ENCODE measurements at places on chromosomes 3 and 15.

GRCh38 chr15:72192416-72192815 is 5.2 kb downstream of the GRAMD2A start:
- no peak for DNase-seq

GRCh38 chr15:92429378-92430068 is 35.8 kb downstream of the ST8SIA2 start:
- no peak for DNase-seq

DNA sequence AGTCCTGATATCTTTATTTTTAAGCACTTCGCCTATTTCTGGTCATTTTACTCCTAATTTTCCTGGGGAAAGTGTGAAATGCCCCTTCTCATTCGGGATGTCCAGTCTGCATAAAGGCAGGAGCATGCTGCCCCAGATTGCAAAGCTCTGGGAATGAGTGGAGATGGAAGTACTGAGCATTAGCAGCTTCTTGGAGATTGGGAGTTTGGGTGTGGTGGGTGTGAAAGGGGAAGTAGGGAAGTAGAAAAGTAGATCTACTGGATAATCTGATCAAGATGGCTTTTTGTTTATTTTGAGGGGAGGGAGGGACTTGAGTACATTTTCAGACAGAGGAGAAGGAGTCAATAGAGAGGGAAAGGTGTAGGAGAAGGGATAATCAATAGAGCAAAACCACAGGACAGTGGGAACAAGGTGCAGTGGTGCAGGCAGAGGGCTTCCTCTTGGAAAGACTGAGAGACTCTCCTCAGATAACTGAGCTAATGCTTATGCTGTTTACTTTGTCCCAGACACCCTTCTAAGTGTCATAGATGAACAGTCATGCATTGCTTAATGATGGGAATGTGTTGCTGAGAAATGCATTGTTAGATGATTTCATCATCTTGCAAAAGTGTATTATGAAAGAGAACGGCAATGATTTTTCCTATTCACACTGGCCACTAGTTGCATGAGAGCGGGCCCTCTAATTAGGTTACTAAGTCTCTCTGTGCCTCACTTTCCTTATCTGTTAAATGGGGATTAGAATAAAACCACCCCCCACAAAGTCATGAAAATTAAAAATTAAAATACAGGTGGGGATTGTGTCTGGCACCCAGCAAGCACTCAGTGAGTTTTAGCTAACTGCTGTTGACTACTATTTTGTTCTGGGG is 45.5 kb downstream of the PHLDB2 start:
- DNase-seq: no peak

- no peak for DNase-seq
Observed at GRCh38 chr3:188497021-188497420, 343.1 kb downstream of the LPP start.

GRCh38 chr3:102826636-102827035 is 391.8 kb downstream of the ZPLD1 start:
- no peak for DNase-seq

GRCh38 chr15:71271327-71271726 is 156.1 kb downstream of the THSD4 start:
- no peak for DNase-seq

DNA sequence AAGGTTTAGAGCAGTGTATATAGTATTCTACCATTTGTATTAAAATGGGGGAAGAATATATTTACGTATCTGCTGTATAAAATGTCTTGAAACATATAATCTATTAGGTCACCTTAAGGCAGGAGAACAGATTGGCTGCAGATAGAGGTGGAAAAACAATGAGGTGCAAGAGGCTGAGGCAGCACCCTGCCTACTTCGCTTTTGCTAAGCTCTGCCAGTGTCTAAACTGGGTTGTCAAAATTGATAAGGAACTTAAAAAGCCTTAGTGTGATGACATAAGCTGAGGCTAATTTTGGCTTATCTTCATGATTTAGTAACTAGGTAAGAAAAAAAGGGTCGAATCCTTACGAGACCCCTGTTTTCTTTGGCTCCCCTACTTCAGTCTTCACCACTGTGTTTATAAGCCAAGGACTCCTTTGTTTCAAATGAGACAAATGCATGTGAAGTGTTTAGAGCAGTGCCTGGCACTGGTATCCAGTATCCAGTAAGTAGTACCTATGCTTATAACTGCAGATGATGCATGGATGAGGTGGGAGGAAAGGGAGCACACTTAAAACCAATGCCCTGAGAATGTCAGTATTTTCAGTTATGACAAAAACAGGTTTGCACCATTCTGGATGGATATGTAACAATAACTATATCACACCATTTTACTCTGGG is 45.7 kb downstream of the ARMC8 start:
- DNase-seq: no peak

DNA sequence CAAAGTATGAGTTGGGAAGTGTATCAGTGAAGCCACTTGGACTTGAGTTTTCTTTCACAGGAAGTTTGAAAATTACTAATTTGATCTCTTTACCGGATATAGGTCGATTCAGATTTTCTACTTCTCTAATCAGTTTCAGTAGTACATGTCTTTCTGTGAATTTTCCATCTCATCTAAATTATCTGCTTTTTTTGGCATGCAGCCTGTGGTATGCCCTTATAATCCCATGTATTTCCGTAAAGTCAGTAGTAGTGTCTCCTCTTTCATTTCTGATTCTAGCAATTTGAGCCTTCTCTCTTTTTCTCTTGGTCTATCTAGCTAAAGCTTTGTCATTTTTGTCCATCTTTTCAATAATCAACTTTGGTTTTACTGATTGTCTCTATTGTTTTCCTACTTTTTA is 168.4 kb upstream of the UBE2E1 start:
- DNase-seq: no peak

GRCh38 chr3:143135150-143135549 is 15.6 kb downstream of the CHST2 start:
- no peak for DNase-seq

GRCh38 chr15:68426116-68426515 is 5.8 kb downstream of the ITGA11 start:
- no peak for DNase-seq

GRCh38 chr15:56252386-56252785 is 8.7 kb upstream of the RFX7 start:
- DNase-seq: no peak

DNA sequence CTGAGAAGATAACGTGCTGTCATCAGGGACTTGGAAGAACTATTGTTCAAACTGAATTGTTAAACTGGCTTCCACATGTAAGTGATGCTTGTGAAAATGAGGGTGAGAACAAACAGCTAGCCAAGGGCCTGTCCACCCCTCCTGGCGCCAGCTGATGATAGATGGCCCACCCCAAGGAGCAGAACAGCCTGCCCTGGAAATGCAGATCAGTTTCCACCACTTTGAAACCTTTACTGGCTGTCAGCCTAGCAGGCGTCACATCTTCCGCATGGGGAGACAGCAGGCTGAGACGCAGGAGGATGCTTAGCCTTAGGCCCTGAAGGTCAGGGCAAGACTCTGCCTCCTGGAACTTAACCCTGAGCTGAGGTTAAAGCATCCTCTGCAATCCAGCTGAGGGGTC is 6.4 kb upstream of the SLC51B start:
- DNase-seq: no peak

All from body of pancreas (tissue), 4 donors.